A549 treated with RU486 at 1 μM for 4 hours (cell line): ENCODE measurements at places on chromosomes 7 and 10. TPM values are rescaled to one million over a fixed set of nuclear protein-coding genes. Genes with fewer than 3 reads are reported as not detected.

Gene MACC1
- not detected in 5 replicates for total RNA-seq

Gene PNLIPRP1
- total RNA-seq: not detected in 5 replicates

Gene EMX2
- total RNA-seq: not detected in 5 replicates

Gene NODAL
- total RNA-seq: not detected in 5 replicates

Gene VSTM4
- 0.29 to 0.44 TPM (median 0.36 TPM) in 5 replicates for total RNA-seq

Gene OR9A2
- total RNA-seq: not detected in 5 replicates

Gene SEMA3D
- total RNA-seq: 0.03 to 0.09 TPM in 2 of 5 replicates, not detected in the others

Gene RELN
- 0.12 to 0.13 TPM in 2 of 5 replicates, not detected in the others for total RNA-seq

Gene RAB19
- not detected in 5 replicates for total RNA-seq

Gene TMEM176B
- 0.20 TPM in 1 of 5 replicates, not detected in the others for total RNA-seq

Gene SMO
- 12.4 to 17.5 TPM (median 15.2 TPM) in 5 replicates for total RNA-seq
